ENCODE measurements at places on chromosomes 4 and X.

DNA sequence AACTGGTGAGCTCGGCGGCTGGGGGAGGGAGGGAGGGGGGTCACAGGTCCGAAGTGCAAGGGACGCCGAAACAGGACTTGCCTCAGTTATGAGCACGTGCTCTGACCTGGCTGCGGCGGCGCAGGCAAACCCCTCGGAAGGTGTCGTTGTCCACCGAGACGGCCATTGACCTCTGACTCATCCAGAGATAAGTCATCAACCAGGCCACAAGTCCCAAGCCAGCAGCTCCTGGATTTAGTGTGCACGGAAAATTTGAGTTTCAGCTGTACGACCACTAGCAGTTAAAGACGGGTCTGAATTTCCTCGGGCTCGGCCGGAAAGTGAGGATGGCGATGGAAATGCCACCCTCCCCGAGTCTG, 674 bp downstream of the SH3D19 start:
- H3K4me3 ChIP-seq: peak overlapping the region; percentile 46
- no peak overlapping the region for H3K27ac ChIP-seq
- peaks cover 83% of the 10 kb centered on the region for H3K27me3 ChIP-seq
- H3K4me1 ChIP-seq: peaks cover 11% of the 10 kb centered on the region

DNA sequence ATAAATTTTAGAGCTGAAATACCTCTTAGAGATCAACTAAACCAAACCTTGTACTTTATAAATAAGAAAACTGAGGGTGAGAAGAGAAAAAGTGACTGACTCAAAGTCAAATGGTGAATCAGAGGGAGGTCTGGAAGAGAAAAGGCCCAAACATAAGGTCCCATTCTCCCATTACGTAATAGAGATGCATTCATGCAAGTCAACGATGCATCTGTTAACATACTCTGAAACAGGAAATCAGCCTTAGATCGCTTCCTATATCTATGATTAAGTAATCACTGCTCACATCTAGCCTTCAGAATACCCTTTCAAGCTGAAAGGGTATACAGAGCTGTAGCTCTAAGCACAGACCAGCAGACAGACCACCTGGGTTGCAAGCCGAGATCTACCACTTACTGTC, 6.5 kb downstream of the RNF150 start:
- no peaks in the 10 kb centered on the region for H3K36me3 ChIP-seq
- H3K4me3 ChIP-seq: no peak overlapping the region
- DNase-seq: no peak
- peaks cover 55% of the 10 kb centered on the region for H3K27me3 ChIP-seq
- H3K27ac ChIP-seq: no peak overlapping the region

- no peak overlapping the region for H3K4me3 ChIP-seq
- H3K36me3 ChIP-seq: no peaks in the 10 kb centered on the region
- no peak for DNase-seq
These were observed 135.8 kb upstream of the IL1RAPL2 start for GRCh38 chrX:104430072-104430741.

DNA sequence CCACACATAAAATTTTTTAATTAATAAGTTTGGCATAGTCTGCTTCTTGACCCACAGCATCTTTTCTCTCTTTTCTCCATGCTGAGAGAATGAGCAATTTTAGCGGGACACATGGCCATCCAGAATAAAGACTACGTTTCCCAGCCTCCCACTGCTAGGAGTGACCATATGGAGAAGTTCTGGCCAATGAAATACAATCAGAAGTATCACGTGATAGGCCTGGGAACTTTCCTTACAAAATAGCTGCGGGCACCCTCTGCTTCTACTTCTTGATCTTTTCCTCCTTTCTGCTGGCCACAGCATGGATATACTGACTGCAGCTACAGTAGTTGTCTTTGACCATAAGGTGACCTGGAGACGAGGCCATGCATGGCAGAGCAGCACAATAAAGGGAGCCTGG, 348.0 kb downstream of the BCOR start:
- no peaks in the 10 kb centered on the region for H3K27me3 ChIP-seq
- H3K27ac ChIP-seq: no peak overlapping the region
- H3K4me3 ChIP-seq: no peak overlapping the region

DNA sequence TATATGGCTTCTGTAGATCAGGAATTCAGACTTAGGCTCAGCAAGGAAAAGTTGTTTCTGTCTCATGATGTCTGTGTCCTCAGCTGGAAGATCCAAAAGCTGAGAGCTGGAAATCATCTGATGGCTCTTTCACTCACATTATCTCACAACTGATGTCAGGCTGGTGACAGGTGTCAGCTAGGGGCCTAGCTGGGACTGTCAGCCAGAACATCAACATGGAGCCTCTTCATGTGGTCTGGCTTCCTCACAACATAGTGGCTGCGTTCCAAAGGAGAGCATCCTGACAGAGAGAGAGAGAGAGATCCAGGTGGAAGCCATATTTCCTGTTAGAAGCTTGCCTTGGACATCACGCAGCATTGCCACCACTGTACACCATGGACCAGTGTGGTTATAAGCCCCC, 10.6 kb upstream of the INTS6L start:
- H3K27me3 ChIP-seq: no peaks in the 10 kb centered on the region
- H3K4me3 ChIP-seq: no peak overlapping the region
- H3K4me1 ChIP-seq: no peaks in the 10 kb centered on the region
- no peak overlapping the region for H3K27ac ChIP-seq
- no peak for DNase-seq

DNA sequence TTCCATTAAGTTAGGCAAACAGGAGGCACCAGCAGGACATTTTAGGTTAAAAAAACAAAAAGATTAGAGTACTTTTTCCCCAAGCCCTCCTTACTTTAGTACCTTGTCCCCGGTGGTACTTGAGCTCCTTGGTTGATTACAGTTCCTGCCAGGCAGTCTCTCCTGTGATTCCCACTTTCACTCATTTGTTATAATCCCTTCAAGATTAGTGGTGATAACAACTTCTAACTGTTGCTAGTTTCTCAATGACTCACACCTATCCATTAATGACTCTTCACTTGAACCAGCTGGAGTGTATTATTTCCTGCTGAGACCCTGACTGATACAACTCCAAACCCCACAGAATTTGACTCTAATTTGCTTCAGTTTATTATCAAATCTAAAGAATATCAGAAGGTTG, 765.0 kb upstream of the DIAPH2 start:
- H3K27ac ChIP-seq: no peak overlapping the region
- H3K36me3 ChIP-seq: no peaks in the 10 kb centered on the region
- no peaks in the 10 kb centered on the region for H3K4me1 ChIP-seq
- H3K27me3 ChIP-seq: no peaks in the 10 kb centered on the region
- no peak overlapping the region for H3K4me3 ChIP-seq

GRCh38 chr4:118776157-118776954, 59.6 kb downstream of the SEC24D start:
- H3K36me3 ChIP-seq: peaks cover 4% of the 10 kb centered on the region
- H3K4me3 ChIP-seq: no peak overlapping the region
- H3K27me3 ChIP-seq: no peaks in the 10 kb centered on the region
- no peak overlapping the region for H3K27ac ChIP-seq
- no peaks in the 10 kb centered on the region for H3K4me1 ChIP-seq

GRCh38 chr4:114600672-114601071, 2.1 kb downstream of the UGT8 start:
- peaks cover 1% of the 10 kb centered on the region for H3K36me3 ChIP-seq
- H3K4me1 ChIP-seq: peaks cover 11% of the 10 kb centered on the region
- no peak overlapping the region for H3K4me3 ChIP-seq
- H3K27ac ChIP-seq: no peak overlapping the region
- no peak for DNase-seq
- peaks cover 35% of the 10 kb centered on the region for H3K27me3 ChIP-seq

DNA sequence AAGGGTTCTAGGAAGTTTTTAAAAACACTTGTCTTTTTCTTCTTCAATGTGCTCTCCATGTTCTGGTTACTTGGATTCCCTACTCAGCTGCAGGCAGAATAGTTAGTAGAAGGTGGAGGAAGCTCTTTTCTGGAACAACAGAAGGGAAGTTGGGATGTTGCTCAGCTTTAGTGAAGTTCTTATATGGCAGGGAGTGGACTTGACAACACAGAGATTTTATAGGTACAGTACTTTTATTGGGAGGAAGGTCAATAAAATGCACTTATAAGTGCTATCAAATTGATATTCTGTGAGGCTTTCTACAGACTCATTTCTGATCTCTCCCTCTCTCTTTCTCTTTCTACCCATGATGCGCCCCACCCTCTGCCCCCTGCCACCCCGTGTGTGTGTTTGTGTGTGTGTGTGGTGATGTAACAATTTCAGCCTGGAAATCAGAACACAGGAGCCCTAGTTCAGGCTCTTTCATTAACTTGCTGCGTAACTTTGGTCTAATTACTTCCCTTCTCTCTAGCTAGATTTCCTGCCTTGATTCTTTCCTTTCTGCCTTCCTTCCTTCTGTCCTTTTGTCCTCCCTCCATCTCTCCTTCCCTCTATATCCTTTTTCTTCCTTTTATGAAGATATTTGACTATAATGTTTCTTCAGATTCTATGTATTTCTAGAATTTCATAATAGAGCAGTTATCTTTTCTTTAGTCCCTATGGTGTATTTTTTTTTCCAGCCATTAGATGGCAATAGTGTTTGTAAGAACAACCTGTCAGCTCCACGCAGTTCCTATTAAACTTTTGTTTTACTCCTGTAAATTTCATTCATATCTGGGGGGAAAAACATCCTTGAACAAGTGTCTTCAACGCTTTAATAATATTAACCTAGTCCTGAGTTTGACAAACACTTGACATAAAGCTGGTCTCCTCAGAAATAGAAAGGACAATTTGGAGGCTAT, 37.1 kb downstream of the HEPH start:
- no peak overlapping the region for H3K4me3 ChIP-seq
- H3K36me3 ChIP-seq: peaks cover 3% of the 10 kb centered on the region
- no peaks in the 10 kb centered on the region for H3K27me3 ChIP-seq
- H3K4me1 ChIP-seq: peaks cover 14% of the 10 kb centered on the region

DNA sequence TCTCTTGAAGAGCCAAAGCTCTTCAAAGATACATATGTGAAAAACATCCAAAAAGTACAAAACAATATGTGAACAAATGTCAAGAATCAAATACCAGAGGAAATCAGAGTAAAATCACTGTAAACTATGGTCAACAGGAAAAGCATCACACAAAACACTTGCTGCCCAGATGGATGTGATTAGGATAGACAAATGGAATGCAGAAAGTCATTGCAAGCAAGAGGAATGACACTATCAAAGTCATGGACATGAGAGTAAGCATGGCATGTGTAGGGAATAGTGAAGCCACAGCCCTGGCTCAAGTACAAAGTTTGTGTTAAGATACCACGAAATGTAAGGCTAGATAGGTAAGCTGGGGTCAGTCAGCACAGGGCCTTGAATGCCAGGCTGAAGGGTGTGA, 37.7 kb downstream of the CLDN2 start:
- DNase-seq: no peak
- H3K36me3 ChIP-seq: peaks cover 4% of the 10 kb centered on the region
- H3K27ac ChIP-seq: no peak overlapping the region
- no peaks in the 10 kb centered on the region for H3K27me3 ChIP-seq
- H3K4me1 ChIP-seq: no peaks in the 10 kb centered on the region
- H3K4me3 ChIP-seq: no peak overlapping the region

GRCh38 chr4:169295822-169296221, 25.1 kb upstream of the SH3RF1 start:
- peaks cover 7% of the 10 kb centered on the region for H3K4me1 ChIP-seq
- no peak overlapping the region for H3K4me3 ChIP-seq
- peaks cover 92% of the 10 kb centered on the region for H3K27me3 ChIP-seq
- no peak overlapping the region for H3K27ac ChIP-seq

GRCh38 chr4:37685161-37685822, 884 bp downstream of the RELL1 start:
- H3K4me3 ChIP-seq: peak overlapping the region; percentile 90
- no peaks in the 10 kb centered on the region for H3K27me3 ChIP-seq
- peak; percentile 53 for DNase-seq
- H3K27ac ChIP-seq: peak overlapping the region; percentile 97
- peaks cover 35% of the 10 kb centered on the region for H3K4me1 ChIP-seq
- peaks cover 19% of the 10 kb centered on the region for H3K36me3 ChIP-seq

GRCh38 chr4:21113496-21114223, 413.4 kb downstream of the PACRGL start:
- H3K27ac ChIP-seq: no peak overlapping the region
- no peak overlapping the region for H3K4me3 ChIP-seq
- no peak for DNase-seq
- H3K4me1 ChIP-seq: no peaks in the 10 kb centered on the region
- H3K36me3 ChIP-seq: no peaks in the 10 kb centered on the region
- no peaks in the 10 kb centered on the region for H3K27me3 ChIP-seq

DNA sequence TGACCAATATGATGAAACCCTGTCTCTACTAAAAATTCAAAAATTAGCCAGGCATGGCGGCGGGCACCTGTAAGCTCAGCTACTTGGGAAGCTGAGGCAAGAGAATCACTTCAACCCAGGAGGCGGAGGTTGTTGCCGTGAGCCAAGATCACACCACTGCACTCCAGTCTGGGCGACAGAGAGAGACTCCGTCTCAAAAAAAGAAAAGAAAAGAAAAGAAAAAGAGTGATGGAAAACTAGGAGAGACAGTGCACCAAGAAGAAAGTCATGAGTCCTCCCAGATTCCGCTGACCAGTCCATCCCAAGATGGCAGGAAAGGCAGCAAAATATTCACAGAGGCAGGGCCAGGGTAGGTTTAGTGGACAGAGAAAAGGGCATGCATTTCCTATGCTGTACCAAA, 226.9 kb downstream of the ASMT start:
- H3K27ac ChIP-seq: no peak overlapping the region
- DNase-seq: no peak
- no peaks in the 10 kb centered on the region for H3K36me3 ChIP-seq
- H3K27me3 ChIP-seq: no peaks in the 10 kb centered on the region
